ENCODE measurements at places on chromosomes 4 and X.

- DNase-seq, result no peak
Observed at GRCh38 chrX:140492066-140492994, 12.5 kb downstream of the SOX3 start.

DNA sequence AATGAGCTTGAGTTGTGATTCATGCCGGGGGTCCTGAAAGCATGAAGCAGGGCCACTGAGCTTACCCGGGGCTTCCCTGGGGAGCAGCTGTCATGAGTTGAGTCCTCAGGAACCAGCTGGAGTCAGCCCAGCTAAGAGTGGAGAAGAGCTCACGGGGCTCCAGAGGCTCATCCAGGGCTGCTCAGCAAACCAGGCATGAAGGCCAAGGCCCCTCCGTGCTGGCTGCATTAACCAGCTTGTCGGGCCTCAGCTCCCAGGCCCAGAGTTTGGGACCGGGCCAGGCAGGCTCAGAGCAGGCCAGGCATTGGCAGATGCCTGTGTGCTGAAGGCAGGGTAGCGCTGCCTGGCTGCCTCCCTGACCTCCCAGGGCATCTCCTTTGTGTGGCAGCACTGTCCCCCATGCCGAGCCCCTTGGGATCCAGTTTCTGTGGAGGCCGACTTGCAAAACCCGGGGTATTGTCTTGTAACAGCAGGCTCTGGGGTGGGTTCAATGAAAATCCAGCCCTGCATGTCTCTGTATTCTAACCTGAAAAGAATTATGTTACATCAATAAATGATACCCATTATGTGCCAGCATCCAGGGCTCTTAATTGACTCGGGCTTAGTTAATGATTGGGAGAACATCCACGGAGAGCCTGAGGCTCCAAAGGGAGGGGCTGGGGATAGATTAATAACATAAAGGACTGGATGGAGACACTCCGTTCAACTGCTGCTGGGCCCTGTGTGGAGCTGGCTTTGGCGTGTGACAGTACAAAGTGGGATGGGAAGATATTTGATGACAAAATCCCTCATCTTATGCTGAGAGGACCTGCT, 68.0 kb upstream of the MSX1 start:
- DNase-seq, result no peak

- DNase-seq, result peak; percentile 40
Observed at GRCh38 chrX:107659768-107660167, 31.5 kb downstream of the PRPS1 start.

DNA sequence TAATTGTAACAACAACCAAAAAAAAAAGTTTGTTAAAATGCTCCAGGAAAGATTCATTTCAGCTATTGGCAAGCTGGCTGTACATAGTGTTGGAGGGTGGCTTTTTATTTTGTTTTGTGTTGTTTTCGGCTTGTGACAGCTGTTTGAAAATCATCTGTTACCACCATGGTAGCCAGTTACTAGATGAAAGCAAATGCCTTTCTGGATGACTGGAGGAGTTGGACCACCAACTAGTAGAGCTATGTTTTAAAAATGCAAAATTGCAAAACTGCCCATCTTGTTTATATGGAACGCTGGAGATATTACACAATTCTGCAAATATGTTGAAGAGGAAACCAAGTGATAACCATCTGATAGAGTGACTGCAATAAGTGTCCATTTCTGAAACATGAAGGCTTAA, 53.2 kb upstream of the TNIP3 start:
- DNase-seq, result no peak

DNA sequence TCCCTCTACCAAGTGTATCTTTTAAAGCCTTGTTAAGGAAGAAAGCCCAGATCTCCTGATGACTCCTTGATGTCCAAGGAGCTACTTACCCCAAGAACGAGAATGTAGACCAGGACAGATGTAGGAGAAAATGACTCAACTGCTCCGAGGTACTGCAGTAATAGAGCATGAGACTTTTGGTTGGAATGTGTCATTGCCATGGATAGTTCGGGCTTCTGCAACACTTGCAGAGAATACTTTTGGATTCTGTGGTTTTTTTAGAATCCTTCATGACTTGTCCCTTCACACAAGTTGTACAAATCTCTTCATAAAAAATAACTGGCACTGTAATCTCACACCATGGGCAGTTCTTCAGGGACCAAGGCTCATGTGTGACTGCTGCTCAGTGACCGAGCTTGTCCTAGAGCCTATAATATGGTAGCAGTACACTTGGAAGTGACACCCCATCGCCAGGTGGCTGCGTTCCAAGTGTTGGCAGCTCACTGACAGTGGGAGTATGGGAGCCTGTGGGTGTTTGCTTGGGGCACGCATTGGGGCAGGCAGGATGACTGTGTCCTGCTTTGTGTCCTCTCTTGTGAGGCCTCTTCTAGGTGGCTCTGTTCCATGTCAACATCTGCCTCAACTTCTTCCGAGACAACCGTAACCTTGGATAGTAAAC, 87.9 kb upstream of the WDR1 start:
- DNase-seq, result peak; percentile 3

DNA sequence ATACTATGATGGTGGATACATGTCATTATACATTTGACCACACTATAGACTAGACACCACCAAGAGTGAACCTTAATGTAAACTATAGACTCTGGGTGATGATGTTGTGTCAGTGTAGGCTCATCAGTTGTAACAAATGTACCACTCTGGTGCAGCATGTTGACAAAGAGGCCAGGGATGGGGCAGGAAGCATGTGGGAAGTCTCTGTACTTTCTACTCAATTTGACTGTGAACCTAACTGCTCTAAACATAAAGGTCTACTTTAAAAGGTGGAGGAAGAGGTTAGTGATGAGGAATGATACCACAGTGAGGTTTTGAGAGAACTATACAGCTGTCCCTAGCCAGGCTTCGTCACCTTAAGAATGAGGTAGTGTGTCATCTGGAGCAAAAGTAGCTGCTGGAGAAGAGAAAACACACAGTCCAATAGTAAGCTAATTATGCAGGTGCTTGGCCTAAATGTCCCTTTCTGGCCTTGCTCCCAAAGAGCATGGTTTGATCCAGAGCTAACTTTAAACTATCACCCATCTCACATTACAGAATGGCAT, 38.4 kb downstream of the GRSF1 start:
- DNase-seq, result no peak

GRCh38 chr4:40448875-40449274, 113.7 kb downstream of the CHRNA9 start:
- no peak for DNase-seq

DNA sequence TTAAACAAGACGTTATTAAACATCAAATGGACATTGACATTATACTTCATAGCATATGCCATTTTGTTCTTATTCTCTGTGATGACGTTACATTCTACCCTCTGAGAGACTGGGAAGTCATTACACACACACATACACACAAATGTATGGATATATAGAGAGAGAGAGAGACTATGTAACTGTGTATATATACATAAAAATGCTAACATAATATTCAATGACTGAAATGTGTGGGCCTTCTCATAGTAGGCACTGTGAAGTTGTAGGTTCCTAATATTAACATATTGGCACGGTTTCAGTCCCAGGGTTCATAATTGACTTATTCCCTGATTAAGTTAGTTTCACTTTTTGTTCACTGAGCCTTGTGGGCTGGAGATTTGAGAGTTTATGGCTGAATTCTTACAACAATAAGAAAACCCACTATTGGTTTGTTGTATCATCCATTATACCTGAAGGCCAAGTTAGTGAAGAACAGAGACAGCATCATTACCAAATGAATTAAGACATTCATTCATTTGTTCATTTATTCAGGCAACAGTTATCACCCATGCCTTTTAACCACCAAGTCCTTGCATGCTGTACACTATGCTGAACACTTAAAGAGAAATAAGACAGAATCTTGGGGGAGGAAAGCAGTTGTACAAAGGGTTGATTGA, 68.5 kb downstream of the GAB1 start:
- no peak for DNase-seq

- DNase-seq, result no peak
Observed at GRCh38 chr4:124321364-124321763, 391.2 kb downstream of the ANKRD50 start.

DNA sequence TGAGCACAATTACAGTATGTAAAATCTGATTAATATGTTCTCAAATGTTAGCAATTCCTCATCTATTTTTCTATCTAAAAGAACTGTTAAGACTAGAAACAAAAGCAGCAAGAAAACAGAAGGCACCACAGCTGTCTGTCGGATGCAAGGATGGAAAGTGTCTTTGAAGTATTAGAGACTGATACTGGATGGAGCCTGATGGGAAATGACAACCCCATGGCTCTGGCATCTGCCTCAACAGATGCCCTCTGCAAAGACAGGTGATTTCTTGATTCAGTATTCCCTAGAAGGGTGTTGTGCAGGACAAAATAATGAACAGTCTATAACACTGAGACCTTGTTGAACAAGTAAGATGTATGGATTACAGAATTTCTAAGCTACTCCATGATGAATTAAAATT, 19.7 kb downstream of the LRCH2 start:
- no peak for DNase-seq

- no peak for DNase-seq
Observed at GRCh38 chr4:55947254-55947882, 1.4 kb upstream of the CEP135 start.

DNA sequence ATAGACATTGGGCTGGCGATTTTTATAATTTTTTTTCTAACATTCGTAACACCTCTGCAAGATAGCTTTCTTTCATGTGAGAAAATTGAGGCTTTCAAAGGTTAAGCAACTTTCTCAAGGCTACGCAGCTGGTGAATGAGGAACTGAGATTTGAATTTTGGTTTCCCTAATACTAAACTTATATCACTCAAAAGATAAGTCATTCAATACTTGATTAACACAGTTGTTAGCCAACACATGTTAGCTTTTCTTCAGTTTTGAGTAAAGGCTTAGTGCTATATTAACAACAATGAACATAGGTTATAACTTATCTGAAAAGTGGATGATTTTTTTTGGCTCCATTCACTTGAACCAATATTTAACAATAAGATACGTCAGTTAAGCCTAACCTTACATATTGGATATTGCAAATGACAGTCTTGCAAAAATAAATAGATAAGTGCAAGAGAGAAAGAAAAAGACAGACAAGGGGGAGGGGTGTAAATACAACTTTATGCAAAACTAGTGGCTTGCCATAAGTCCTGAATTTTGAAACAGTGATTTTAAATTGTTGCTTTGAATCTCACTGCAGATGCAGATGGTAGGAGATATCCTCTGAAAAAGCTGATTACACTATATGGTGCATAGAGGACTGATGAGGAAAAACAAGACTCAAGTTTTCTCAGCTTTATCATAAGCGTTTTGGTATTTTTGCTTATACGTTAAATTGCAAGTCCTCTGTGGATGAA, 11.1 kb upstream of the GPM6A start:
- no peak for DNase-seq

GRCh38 chrX:2478546-2479419, 22.0 kb downstream of the DHRSX start:
- DNase-seq, result no peak

- DNase-seq, result peak; percentile 6
Observed at GRCh38 chr4:159764343-159764952, 661.6 kb downstream of the RAPGEF2 start.

- DNase-seq, result no peak
Observed at GRCh38 chrX:29792335-29792734, 423.0 kb upstream of the MAGEB2 start.

GRCh38 chr4:127211650-127212560, 420.9 kb upstream of the INTU start:
- DNase-seq, result no peak

DNA sequence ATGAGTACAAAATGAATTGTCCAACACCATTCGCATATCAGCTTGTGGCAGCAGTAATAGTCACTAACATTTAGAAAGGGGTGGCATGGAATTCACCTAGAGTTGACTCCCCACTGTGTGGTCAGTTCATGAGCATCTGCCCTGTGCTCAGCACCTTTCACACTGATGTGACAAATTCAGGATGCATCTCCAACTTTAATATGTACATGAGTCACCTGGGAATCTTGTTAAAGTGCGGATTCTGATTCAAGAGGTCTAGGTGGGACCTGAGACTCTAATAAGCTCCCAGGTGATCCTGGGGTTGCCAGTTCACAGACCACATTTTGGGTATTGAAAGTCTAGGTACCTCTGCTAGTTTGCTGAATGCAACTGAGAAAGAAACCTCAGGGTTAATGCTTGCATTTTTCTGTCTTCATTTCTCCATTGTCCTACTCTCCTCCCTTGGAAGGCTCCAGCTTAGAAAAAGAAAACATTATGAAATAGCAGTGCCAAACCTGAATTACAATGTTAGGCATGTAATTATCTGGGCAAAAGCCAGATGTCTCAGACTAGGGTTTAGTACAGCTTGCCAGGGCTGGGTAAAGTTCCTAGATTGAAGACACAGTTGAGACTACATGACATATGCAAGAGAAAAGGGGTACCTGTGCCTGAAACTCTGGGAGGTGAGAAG, 32.7 kb downstream of the TMSB4X start:
- DNase-seq, result no peak

DNA sequence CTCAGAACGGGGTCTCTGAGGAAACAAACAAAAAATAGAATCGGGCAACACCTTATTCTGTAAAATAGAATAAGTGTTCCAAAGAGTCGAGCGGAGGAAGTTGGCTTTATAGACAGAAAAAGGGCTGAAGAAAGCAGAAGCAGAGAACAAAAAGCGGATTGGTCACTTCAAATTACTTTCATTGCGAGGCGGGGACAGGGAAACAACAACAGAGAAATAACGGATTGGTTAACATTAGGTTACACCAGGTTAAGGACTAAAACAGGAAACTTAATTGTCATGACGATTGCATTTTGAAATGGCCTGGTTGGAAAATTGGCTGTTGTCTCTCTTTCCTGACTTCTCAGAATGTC, 433 bp upstream of the COQ2 start:
- no peak for DNase-seq

DNA sequence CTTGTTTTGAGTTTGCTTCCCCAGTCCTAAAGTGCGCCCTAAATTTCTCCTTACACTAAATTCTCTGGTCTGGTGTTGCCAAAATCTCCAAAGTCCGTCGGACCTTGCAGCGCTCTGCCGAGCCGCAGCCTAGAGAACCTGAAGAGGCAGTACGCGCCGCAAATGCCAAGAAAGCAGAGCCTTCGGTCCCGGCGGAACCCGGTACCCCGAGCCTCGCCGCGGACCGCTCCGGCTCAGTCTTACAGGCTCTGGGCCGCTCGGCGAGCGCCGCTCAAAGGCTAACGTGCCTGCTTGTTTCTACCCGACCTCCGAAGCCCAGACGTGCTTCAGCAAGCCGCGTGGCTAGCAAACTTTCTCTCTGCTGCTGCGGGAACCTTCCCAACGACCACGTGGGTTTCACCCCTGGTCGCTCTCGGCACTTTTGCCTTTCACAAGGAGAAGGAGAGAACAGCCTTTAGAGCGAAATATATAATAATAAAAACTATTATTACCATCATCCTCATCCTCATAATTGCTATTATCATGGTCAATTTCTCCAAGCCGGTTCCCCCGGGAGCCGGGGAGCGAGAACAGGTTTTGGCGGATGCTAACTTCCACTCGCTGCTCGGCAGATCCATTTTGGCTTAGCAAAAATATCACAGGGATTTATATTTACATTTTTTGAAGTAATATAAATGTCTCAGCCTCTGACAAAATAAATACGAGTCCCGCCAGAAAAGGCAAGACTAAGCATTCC, 2.2 kb upstream of the HTR2C start:
- no peak for DNase-seq

DNA sequence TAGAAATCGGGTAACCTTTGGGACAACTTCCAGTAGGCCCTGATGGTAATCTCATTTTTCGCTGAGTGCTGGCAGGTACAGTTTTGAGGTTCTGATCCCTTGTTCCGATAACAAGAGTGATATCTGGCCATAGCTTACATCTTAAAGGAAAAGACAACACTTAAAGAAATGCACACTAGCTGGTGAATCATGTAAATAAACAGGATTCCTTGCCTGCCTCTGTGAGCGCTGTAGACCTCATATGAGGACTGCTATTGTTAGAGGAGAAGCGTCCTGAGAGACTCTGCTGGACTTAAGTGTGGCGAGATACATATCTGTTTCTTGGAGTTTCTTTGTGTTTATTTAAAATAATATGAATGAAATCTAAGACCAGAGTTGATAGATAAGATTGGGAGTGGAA, 149.3 kb upstream of the SLC4A4 start:
- DNase-seq, result no peak
